ENCODE measurements at places on chromosomes 7 and 10.

DNA sequence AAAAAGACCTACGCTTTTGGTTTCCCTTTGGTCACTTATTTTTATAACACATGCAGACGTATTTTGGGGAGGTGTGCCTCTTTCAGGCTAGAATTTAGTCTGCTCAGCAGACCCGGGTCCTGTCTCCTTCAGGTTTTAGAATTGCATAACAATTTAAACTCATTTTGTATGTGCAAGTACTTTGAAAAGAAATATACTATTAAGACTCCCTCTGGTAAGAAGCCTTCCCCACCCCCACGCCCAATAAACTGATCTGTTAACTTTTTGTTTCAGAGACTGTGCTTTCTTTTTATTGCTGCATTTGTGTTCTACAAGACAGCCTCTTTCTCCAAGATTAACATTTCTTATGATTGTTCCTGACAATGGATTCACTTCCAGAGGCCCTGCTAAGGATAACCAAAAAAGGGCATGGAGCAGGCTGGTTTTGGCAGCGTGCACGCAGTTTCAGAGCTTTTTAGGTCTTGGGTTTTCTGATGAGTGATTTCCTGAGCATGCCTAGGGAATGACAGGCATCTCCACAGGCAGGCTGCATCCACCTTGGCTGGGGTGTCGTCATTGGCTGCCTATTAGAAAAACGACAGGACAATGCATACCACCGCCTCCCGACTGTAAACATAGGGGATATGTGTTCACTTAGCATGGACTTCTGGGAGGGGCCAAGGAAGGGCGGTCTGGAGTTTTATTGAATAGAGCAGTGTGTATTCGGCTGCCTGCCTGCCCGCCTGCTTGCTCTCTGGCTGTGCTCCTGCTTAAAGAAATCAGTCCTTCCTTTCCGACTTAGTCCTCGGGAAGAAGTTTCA lies at the start of gene CALD1:
Gene CALD1 (plus strand): TSS at position 694 of the 800 bp plus-strand sequence. CDS start 88,100 bp downstream, outside the sequence.
- DNase-seq = no peak

GRCh38 chr10:58481569-58482109 lies 31.0 kb upstream of the BICC1 start:
- no peak for DNase-seq

DNA sequence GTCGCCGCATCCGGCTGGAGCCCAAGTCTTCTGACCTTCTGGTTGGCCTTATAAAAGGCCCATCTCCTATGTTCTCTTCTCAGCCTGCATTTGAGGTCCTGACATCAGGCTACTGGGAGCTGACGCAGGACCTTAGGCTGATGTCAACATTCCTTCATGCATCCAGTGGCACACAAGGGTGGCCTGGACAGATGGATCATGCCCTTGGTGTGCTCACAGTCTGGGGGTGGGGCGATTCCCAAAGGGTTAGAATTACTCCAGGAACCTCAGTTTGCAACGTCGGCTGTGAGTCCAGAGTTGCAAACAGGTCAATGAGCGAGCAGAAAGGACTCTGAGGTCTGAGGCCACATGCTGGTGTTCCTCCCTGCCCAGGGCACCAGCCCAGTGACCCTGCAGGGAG lies 8.2 kb upstream of the CLIP2 start:
- DNase-seq = no peak

DNA sequence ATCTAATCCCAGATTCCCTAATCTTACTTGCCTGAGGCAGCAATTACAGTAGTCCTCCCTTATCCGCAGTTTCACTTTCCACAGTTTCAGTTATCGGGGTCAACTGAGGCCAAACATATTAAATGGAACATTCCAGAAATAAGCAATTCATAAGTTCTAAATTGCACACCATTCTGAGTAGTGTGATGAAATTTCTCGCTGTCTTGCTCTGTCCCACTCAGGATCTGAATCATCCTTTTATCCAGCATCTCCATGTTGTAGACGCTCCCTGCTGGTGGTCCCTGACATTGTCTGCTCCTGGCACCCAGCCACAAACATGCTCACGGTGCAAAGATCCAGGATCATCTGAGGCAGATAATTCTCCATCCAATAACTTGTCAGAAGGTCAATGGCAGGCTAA lies 128.7 kb upstream of the CXCL12 start:
- DNase-seq = no peak

Data from thymus (tissue), 14 donors.